CD14-positive monocyte (primary cell): ENCODE measurements at places on chromosomes 6 and 20. TPM values are rescaled to one million over a fixed set of nuclear protein-coding genes. Genes with fewer than 3 reads are reported as not detected.

The MGME1 gene
- polyA plus RNA-seq: 2.5 TPM

The E2F1 gene
- not detected for polyA plus RNA-seq

The DYNLT2 gene
- polyA plus RNA-seq: 0.86 TPM

The WFDC10B gene
- not detected for polyA plus RNA-seq

The RNF146 gene
- 18.4 and 63.4 TPM in 2 replicates for polyA plus RNA-seq

The RRAGD gene
- 1.6 and 7.4 TPM in 2 replicates for polyA plus RNA-seq

The DNPH1 gene
- polyA plus RNA-seq: 31.9 and 61.5 TPM in 2 replicates

The SNAI1 gene
- 2.4 TPM for polyA plus RNA-seq

The OPRL1 gene
- polyA plus RNA-seq: 7.0 TPM

The TFAP2D gene
- not detected for polyA plus RNA-seq

The BPI gene
- 8.7 TPM for polyA plus RNA-seq

The DDO gene
- 0.75 and 0.95 TPM in 2 replicates for polyA plus RNA-seq

GRCh38 chr20:63265891-63266515 lies 6.6 kb upstream of the ARFGAP1 start:
- H3K4me3 ChIP-seq: no peak overlapping the region
- H3K27me3 ChIP-seq: no peaks in the 10 kb centered on the region
- H3K36me3 ChIP-seq: no peaks in the 10 kb centered on the region
- H3K27ac ChIP-seq: no peak overlapping the region

DNA sequence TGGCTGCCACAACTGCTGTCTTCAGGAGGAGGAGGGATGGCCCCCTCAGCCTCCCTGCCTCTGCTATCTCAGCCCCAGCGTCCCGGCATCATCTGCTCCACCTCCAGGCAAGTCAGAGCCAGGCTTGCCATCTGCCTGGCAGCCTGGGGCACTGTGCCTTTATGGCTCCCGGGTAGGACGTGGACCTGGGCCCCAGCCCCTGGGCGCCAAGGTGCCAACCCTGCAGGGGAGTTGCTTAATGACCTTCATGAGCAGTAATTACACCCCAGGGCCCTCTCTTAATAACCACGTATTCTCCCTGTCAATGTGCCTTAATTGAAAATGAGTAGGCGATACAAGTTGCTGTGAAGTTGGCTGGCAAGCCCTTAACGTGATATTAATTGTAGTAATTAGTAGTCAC lies 122.1 kb upstream of the MLN start:
- no peaks in the 10 kb centered on the region for H3K36me3 ChIP-seq
- H3K4me1 ChIP-seq: no peaks in the 10 kb centered on the region
- no peak for DNase-seq

GRCh38 chr6:72175916-72176315 lies 289.6 kb downstream of the RIMS1 start:
- H3K4me3 ChIP-seq: no peak overlapping the region
- no peak overlapping the region for H3K27ac ChIP-seq
- H3K36me3 ChIP-seq: no peaks in the 10 kb centered on the region
- H3K4me1 ChIP-seq: no peaks in the 10 kb centered on the region
- no peak for DNase-seq

GRCh38 chr6:155426408-155426945 lies 29.2 kb downstream of the NOX3 start:
- no peak overlapping the region for H3K27ac ChIP-seq
- no peak for DNase-seq
- no peaks in the 10 kb centered on the region for H3K36me3 ChIP-seq
- no peak overlapping the region for H3K4me3 ChIP-seq
- no peaks in the 10 kb centered on the region for H3K4me1 ChIP-seq

DNA sequence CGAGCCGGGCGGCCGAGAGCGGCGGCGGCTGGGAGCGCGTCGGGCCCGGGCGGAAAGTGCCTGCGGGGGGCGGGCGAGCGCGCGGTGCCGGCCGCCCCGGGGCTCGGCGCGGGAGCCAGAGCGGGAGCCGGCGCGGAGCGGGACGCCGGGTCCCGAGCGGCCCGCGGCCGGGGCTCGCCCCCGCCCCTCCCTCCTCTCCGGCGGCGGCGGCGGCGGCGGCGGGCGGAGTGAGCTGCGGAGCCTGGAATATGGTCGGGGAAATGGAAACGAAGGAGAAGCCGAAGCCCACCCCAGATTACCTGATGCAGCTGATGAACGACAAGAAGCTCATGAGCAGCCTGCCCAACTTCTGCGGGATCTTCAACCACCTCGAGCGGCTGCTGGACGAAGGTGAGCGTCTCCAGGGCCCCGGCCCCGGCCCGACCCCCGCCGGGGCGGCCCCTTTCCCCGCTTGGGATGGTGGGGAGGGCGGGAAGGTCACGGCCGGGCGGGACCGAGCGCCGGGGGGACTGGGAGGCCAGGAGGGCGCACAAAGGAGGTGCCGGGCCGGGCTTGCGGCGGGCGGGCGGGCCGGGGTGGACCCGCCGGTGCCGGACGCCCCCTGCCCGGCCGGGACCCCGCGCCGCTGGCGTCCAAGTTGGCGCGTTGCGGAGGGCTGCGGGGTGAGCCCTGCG lies 565 bp downstream of the QKI start:
- H3K36me3 ChIP-seq: no peaks in the 10 kb centered on the region
- H3K27ac ChIP-seq: peak overlapping the region; percentile 97
- peaks cover 26% of the 10 kb centered on the region for H3K4me1 ChIP-seq
- peak overlapping the region; percentile 77 for H3K4me3 ChIP-seq

GRCh38 chr20:20829681-20830080 lies 117.2 kb upstream of the RALGAPA2 start:
- H3K4me1 ChIP-seq: peaks cover 6% of the 10 kb centered on the region
- DNase-seq: no peak
- no peaks in the 10 kb centered on the region for H3K27me3 ChIP-seq
- H3K36me3 ChIP-seq: no peaks in the 10 kb centered on the region

- H3K4me3 ChIP-seq: no peak overlapping the region
- DNase-seq: peak; percentile 54
- H3K27me3 ChIP-seq: no peaks in the 10 kb centered on the region
- H3K36me3 ChIP-seq: no peaks in the 10 kb centered on the region
- no peak overlapping the region for H3K27ac ChIP-seq
These were observed 242.9 kb downstream of the CDC5L start for GRCh38 chr6:44630125-44631028.

- H3K4me3 ChIP-seq: no peak overlapping the region
- H3K27me3 ChIP-seq: peaks cover 30% of the 10 kb centered on the region
- peaks cover 31% of the 10 kb centered on the region for H3K4me1 ChIP-seq
- DNase-seq: peak; percentile 49
These were observed 2.9 kb downstream of the TNNC2 start for GRCh38 chr20:45823949-45824835.

GRCh38 chr6:106975738-106976064 lies 1.2 kb upstream of the CD24 start:
- no peak overlapping the region for H3K4me3 ChIP-seq
- peaks cover 48% of the 10 kb centered on the region for H3K27me3 ChIP-seq

DNA sequence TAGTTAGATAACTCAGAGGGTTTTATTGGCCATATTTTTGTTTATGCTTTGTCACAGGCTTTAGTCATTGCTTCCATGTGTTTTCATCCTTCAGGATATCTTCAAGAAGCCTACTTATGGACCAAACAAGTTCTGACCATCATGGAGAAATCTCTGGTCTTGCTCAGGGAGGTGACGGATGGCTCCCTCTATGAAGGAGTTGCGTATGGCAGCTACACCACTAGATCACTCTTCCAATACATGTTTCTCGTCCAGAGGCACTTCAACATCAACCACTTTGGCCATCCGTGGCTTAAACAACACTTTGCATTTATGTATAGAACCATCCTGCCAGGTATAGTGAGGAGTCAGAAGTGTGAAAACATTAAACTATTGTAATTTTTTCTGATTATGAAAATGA lies 30.3 kb upstream of the CALHM6 start:
- H3K27me3 ChIP-seq: no peaks in the 10 kb centered on the region
- no peak overlapping the region for H3K27ac ChIP-seq
- H3K4me1 ChIP-seq: no peaks in the 10 kb centered on the region

- no peak overlapping the region for H3K27ac ChIP-seq
- H3K36me3 ChIP-seq: no peaks in the 10 kb centered on the region
- peaks cover 4% of the 10 kb centered on the region for H3K4me1 ChIP-seq
These were observed 137.5 kb downstream of the FOXA2 start for GRCh38 chr20:22446613-22447446.

DNA sequence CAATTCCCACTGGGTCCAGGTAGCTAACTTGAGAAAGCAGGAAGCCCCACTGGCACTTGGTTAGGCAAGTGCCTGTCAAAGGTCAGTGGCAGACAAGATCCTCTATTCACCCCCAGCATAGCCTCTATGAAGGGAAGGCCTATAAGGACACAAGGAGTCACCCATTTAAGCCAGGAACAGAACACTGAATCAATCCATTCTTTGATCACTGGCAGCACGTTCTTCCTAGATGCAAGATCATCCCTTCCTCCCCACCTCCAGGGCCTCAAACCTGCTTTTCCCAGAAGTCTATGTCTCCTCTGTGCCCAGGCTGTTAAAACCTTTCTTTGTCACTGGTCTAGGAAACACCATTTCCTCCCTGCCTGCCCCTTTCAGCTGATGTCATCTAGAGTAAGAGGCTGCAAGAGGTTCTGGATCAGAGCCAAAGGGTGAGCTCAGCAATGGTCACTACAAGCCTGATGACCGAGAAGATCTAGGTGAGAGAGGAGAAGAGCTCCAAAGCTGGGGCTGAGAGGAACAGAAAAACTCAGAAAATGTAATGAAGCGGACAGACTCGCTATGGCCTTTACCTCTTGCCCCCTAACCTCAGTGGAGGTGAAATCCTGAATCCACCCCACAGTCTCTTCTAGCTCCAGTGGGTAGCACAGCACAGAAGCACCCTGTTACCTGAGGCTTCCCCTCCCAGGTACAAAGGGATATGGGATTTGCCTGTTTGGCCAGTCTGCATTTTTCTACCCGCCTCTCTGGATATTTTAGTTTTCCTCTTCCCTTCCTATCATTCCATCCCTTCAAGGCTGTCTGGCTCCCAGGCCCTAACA lies 1.8 kb downstream of the GTPBP2 start:
- peak overlapping the region; percentile 85 for H3K27ac ChIP-seq
- DNase-seq: peak; percentile 92
- H3K27me3 ChIP-seq: no peaks in the 10 kb centered on the region
- peak overlapping the region; percentile 95 for H3K4me3 ChIP-seq
- peaks cover 52% of the 10 kb centered on the region for H3K4me1 ChIP-seq

DNA sequence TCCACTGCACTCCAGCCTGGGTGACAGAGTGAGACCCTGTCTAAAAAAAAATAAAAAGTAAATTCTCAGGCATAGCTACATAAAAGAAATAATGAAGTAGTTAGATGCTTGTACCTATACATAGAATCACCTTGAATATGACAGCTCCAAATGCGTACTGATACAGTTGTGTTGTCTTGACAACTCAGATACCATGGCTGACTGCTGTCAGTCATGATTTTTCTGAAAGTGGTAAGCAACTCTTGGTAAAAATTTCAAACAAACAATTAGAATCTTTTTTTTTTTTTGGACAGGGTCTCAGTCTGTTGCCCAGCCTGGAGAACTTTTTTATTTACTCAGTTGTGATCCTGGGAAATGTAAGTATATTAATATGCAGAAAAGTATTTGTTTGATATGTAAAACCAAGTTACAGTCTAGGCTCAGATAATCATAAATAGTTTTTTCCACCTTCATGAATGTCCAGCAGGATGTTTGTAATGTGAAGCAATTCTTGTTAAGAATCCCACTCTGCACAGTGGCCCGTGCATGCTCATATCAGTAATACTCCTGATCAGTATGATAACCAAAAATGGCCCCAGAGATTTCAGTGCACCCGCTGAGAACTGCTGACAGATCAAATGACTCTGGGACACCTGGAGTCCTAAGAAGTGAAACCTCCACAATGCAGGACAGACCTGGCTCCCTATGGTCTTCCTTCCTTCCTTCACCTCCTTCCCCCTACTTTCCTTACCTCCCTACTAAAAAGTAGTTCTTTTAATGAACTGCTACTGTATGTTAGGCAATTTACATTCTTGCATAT lies 14.0 kb upstream of the MAPK13 start:
- peaks cover 58% of the 10 kb centered on the region for H3K36me3 ChIP-seq
- no peak overlapping the region for H3K27ac ChIP-seq
- peaks cover 56% of the 10 kb centered on the region for H3K4me1 ChIP-seq
- no peaks in the 10 kb centered on the region for H3K27me3 ChIP-seq
- no peak for DNase-seq
- no peak overlapping the region for H3K4me3 ChIP-seq

DNA sequence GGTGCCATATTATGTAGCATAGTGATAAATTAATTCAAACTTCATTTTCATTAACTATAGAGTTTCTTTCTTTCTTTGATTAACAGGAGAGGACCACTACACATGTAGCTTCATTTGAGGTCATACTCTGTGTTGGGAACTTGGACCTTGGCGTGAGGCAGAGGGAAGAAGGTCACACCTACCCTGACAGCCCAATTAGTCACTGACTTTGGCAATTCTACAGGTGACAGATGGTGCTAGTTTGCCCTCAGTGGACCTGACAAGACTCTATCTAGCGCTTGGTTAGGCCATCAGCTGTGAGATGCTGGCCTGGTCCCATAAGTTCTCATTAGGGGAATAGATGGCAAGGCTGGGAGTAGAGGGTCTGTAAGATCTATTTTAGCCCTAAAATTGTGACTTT lies 14.2 kb downstream of the SLX4IP start:
- no peaks in the 10 kb centered on the region for H3K27me3 ChIP-seq
- no peak for DNase-seq
- H3K36me3 ChIP-seq: no peaks in the 10 kb centered on the region
- H3K4me1 ChIP-seq: peaks cover 32% of the 10 kb centered on the region
- no peak overlapping the region for H3K27ac ChIP-seq

DNA sequence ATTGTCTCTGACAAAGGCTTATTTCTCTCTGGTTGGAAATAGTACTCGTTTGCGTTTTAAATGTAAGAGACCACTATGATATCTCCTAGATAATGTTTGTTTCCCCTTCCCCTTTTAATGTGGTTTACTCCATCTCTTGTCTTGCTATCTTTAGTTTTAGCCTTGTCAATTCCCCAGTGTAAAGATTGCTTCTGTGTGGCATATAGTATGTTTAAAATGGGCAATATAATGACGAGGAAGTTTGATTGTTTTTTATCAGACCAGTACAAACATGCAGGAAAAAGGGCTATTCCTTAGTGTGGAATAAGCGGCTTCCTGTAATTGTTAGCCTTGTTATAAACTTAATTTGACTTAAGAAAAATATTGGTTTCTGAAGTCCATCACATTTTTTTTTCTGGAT lies 3.1 kb downstream of the QKI start:
- H3K27me3 ChIP-seq: no peaks in the 10 kb centered on the region
- peaks cover 6% of the 10 kb centered on the region for H3K36me3 ChIP-seq
- H3K27ac ChIP-seq: peak overlapping the region; percentile 97
- no peak for DNase-seq
- H3K4me3 ChIP-seq: peak overlapping the region; percentile 77

GRCh38 chr6:4732691-4733315 lies 43.4 kb upstream of the CDYL start:
- DNase-seq: no peak
- no peaks in the 10 kb centered on the region for H3K36me3 ChIP-seq
- no peak overlapping the region for H3K27ac ChIP-seq
- H3K27me3 ChIP-seq: no peaks in the 10 kb centered on the region
- H3K4me3 ChIP-seq: no peak overlapping the region

GRCh38 chr6:158764183-158764849 lies 54.9 kb downstream of the EZR start:
- peaks cover 63% of the 10 kb centered on the region for H3K36me3 ChIP-seq
- no peaks in the 10 kb centered on the region for H3K4me1 ChIP-seq
- H3K27ac ChIP-seq: no peak overlapping the region
